Renal pelvis (tissue), 12 donors: ENCODE measurements at places on chromosomes 6 and 20. TPM values are rescaled to one million over a fixed set of nuclear protein-coding genes. Genes with fewer than 3 reads are reported as not detected.
A peak's percentile ranks its signal among the peaks of the same experiment; 100 is the strongest.

SLCO4A1 gene
- polyA plus RNA-seq = 4.4 TPM

EEF1A2 gene
- 0.96 TPM for polyA plus RNA-seq

FOXC1 gene
- 77.6 TPM for polyA plus RNA-seq

CEP85L gene
- polyA plus RNA-seq = 6.4 TPM

DNA sequence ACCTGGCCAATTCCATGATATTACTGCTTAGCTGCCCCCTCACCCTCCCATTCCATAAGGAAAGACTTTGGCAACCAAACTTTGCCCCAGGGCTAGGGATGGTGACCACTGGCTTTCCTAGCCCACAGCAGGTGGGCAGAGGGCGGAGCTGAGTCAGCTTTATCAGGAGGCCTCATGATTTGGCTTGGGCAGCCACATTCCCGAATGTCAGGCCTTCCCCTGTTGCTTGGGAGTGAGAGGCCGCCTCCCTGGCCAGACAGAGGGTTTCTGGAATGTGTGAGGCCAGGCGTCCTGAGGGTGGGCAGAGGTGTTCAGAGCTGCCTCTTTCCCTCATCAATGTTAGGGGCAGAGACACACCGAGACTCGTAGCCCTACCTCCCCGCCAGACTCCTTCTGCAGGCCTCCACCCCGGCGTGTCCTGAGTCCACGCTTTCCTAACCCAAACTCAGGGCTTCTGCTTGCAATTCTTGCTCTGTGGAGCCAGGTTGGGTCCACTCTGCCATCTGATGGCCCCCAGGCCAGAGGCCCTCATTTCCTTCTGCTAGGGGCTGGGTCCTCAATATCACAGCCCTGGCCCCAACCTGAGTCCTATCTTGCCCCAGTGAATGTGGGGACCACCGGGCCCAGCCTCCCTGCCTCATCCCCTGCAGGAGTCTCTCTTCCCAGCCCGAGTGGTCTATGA lies 19.3 kb downstream of the UQCC2 start:
- no peak for DNase-seq

GRCh38 chr6:157571950-157572349 lies 191.0 kb downstream of the ZDHHC14 start:
- no peak for DNase-seq

GRCh38 chr20:31896049-31896448 lies 25.6 kb downstream of the TTLL9 start:
- DNase-seq = no peak

DNA sequence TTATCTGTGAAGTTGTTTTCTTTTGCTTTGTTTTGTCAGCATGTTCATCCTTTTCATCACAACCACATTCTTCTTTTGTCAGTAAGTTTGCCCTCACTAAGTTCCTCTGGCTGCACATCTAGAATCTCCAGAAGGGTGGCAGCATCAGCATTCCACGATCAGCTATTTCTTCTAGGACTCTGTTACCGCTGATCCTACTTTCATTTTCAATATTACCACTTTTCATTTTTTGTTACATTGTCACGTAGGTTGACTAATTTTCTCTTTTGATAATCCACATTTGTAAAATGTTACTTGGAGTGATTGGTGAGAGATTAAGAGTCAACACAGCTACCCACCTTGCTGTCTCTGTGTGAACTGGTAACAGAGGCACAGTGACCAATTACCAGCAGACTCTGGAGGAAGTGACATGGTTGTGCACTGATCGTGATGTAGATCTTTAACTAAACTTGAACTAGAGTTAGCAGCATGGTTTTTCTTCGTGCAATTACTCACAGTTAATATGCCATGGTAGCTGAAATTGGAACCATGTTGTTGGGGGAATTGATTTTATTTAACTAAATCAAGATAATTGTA lies 307.9 kb upstream of the SLC35B3 start:
- no peak for DNase-seq

DNA sequence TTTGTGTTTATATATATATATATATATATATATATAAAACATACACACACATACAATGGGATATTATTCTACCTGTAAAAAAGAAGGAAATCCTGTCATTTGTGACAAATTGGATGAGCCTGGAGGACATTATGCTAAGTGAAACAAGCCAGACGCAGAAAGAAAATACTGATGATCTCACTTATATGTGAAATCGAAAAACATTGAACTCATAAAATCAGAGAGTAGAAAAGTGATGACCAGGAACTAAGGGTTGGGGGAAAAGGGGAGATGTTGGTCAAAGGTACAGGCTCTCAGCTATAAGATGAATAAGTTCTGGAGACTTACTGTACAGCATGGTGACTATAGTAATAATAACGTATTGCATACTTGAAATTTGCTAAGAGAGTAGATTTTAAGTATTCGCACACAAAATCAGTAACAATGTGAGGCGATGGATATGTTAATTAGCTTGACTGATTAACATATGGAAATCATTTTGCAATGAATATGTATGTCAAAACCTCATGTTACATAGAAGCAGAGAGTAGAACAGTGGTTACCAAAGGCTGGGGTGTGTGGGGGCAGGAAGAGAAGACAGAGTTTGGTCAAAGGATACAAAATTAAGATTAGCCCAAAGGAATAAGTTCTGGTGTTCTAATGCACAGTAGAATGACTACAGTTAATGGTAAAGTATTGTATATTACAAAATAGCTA lies 92.3 kb upstream of the PHACTR1 start:
- DNase-seq = no peak

- no peak for DNase-seq
Observed at GRCh38 chr6:57324538-57324937, 7.1 kb downstream of the PRIM2 start.

DNA sequence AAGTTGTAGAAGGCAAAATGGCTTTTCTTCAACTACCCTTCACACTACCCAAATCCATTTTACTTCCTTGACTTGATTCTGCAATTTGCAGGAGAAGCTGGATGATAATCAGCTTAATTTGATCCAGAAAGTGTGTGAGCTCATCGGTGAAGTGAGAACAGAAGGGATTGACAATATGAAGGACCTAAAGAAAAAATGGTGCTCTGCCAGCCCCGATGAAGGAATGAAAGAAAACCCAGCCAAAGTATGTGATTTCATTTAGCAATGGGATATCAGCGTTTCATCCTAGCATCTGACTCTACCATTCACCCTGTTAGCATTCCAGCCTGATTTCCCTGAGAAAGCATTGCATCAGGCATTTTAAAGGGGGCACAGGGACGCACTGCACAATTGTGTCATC lies 41.5 kb downstream of the CD164 start:
- no peak for DNase-seq

DNA sequence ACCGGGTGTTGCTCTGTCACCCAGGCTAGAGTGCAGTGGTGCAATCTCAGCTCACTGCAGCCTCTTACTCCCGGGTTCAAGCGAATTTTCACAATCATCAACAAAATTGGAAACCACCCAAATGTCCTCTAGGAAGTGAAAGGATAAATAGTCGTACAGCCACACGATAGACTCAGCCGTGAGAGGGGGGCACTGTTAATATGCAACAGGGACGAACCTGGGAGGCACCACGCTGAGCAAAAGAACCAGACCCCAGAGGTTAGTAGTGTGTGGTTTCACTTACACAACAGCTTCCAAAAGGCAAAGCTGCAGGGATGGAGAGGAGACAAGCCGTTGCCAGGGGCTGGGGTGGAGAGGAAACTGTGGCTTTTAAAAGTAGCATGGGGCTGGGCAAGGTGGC lies 30.1 kb upstream of the NTSR1 start:
- DNase-seq = no peak

- DNase-seq = no peak
Observed at GRCh38 chr6:6811128-6812009, 222.8 kb downstream of the LY86 start.

DNA sequence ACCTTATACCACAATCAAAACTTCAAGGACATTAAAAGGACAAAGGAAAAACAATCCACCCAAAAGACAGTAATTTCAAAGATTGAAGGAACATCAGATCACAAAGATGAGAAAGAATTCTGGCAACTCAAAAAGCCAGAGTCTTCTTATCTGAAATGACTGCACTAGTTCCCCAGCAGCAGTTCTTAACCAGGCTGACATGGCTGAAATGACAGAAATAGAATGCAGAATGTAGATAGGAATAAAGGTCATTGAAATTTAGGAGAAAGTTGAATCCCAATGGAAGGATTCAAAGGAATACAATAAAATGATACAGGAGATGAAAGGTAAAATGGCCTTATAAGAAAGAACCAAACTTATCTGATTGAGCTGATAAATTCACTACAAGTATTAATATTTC lies 231.4 kb downstream of the CD109 start:
- no peak for DNase-seq

DNA sequence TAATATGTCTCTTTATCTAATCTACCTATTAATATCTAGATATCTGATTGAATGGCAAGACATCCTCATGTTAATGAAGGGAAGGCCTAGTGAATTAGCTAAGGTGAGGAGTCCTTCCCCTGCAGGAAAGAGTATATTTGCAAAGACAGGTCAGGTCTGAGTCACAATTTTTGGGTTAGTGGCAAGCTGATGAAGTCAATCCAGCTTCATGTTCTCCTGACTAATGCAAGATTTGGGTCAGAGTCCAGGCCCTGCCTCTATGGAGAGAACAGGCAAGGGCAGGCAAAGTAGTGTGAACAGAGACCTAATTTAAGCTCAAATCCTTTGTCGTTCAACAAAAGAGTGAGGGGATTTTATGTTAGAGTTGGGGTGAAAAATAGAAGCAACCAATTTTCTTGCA lies 496.7 kb downstream of the BMP2 start:
- no peak for DNase-seq

DNA sequence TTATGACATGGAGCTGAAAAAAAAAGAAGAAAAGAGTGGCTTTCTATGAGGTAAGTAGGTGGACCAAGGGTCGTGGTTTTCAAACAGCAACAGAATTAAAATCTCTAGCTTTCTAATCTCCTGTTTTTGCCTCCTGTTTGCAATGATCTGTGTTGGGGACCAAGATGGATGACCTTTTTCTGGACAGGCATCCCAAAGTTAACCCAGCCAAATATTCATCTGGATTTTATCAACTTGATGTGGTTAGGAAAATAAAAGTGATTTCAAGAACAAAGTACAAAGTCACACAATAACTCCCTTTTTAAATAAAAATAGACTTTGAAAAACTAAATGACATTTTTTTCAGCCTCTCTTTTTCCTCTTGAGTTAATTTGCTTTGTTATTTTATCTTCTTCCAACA lies 282.1 kb upstream of the PRDM1 start:
- DNase-seq = no peak

- no peak for DNase-seq
Observed at GRCh38 chr6:43275801-43276576, 22.1 kb upstream of the SLC22A7 start.

DNA sequence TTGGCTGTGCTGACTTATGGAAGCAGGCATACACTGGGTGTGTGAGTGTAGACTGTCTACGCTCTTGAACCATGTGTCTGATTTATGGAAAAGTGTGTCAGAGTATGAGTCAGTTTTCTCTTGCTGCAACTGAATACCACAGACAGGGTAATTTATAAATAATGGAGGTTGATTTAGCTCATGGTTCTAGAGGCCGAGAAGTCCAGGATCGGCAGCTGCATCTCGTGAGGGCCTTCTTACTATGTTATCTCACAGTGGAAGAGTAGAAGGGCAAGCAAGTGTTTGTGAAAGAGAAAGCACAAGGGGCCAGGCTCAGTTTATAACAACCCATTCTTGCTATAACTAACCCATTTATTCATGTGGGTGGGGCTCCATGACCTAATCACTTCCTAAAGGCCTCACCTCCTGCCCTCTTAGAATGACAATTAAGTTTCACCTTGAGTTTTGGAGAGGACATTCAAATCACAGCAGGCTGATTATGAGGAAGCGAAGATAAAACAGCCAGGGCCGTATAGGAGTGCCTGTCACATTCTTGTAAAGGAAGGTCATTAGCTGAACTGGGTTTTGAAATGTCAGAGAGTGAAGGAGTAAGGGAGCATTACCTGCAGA lies 6.7 kb downstream of the GPR31 start:
- no peak for DNase-seq

DNA sequence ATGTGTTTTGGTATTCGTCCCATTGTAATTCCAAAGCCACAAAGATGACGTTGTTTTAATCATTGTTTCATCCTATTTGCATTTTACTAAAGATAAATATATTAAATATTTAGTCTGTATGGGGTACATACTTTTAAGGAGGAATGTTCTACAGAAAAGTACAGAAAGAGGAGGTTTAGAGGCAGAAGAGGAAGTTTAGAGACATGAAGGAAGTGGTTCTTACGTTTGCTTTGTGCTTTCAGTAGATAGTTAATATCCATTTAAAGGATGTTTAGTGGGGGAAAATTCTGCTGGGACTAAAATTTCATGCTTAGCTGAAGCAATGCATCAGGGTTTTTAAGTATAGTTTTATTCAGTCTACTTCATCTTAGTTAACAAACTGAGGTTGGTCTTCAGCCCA lies 116.6 kb downstream of the CRYBG1 start:
- DNase-seq = no peak

DNA sequence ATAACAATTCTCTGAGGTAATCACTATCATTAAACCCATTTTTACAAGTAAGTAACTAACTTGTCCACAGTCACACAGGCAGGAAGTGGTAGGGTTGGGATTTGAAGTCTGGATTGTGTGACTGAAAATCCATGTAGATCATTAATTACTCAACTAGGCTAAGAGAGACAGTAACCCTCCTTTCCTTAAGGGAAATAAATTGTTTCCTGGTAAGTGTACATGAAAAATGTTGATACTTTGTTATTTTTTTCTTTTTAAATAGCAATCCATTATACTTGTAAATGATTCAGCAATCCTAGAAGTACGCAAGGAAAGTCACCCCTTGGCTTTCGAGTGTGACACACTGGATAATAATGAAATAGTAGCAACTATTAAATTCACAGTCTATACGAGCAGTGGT lies 11.6 kb downstream of the SPACA1 start:
- no peak for DNase-seq

DNA sequence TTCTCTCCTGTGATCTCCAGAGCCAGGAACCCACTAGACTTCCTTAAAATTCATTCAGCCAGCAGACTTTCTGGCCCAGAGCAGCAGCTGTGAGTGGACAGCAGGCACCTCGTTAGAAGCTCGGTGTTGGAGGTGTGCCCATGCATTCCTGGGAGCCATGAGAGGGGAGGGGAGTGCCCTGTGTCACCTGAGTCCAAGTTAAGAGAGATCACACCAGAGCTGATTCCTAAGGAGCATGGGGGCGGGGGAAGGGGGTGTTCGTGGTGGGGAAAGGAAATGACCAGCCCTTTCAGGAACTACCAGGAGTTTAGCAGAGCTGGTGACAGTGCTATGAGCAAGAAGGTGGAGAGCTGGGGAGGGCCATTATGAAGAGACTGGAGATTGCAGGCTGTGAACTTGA lies 46.9 kb downstream of the GFRA4 start:
- no peak for DNase-seq

- peak; percentile 68 for DNase-seq
Observed at GRCh38 chr20:22339091-22339881, 245.1 kb downstream of the FOXA2 start.
